CD4-positive, alpha-beta T cell (primary cell): ENCODE measurements at places on chromosomes 12 and 14.

DNA sequence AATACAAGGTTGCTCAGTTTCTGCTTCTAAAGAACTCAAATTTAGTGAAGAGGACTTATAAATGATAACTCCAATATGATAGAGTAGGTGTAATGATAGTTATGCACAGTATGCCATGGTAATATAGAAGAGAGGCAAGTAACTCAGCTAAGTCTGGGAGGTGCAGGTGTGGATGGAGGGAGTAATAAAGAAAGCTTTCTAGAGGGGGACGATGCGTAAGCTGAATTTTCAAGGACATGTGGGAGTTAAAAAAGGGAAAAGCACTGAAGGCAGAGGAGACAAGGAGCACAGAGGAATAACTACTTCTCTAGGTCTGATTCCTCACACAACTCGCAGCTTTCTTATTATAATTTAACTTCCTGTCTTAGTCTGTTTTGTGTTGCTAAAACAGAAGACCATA, 49.1 kb upstream of the ZDHHC17 start:
- DNase-seq, result no peak

GRCh38 chr12:69951108-69951507, 126.1 kb downstream of the MYRFL start:
- DNase-seq, result no peak

- no peak for DNase-seq
Measured at GRCh38 chr12:52333321-52333720, 12.1 kb upstream of the KRT83 start.

DNA sequence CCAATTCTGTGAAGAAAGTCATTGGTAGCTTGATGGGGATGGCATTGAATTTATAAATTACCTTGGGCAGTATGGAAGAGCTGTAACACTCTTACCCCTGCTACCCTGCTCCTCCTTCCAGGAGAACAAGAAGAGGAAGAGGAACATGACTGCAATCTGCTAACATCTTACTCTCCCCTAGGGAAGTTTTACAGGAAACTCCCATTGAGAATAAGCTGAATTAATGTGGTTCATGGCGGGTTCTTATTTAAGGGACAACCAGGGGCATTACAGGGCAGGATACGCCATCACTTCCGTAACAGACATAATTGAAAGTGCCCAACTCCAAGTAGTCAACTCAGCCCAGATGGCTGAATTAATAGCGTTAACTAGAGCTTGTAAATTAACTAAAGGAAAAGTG, 9.4 kb upstream of the PSMC1 start:
- DNase-seq, result no peak

DNA sequence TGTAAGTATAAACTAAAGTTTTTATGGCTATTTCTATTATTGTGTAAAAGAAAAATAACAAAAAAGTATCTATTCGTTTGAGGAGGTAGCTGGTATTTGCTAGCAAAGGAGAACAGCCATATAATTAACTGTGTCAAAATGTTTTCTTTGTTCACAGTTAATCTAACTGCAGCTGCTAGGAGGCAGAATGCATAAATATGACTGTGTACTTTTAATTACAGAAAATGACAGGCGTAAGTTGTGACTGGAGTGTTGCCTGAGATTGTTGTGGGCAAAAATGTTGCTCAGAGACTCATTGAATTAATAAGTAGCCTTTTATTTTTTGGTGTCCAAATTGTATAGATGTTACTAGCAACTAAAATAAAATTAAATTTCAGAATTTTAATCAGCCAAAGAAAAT, 33.5 kb downstream of the PTPRO start:
- DNase-seq, result no peak
